ENCODE measurements at places on chromosomes 1 and 21.
A peak's percentile ranks its signal among the peaks of the same experiment; 100 is the strongest.

DNA sequence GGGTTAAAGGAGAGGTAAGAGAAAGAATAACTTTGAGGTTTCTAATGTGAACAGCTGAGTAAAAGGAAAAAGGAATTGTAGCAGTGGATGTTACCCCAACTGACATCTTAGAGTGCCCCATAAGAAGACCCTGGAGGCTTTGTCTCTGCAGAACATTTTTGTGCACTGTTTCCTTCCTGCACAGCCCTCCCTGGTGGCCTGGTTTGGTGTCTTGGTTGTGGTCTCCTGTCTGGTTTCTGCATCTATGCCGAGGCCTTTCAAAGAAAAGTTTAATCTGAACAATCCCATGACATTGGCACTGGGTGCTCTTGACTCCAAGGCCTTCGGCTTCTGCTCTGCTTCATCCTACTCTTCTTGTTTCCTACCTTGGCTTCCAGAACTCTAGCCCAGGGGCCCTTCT is 57.8 kb downstream of the RHOU start:
- DNase-seq = peak; percentile 82

DNA sequence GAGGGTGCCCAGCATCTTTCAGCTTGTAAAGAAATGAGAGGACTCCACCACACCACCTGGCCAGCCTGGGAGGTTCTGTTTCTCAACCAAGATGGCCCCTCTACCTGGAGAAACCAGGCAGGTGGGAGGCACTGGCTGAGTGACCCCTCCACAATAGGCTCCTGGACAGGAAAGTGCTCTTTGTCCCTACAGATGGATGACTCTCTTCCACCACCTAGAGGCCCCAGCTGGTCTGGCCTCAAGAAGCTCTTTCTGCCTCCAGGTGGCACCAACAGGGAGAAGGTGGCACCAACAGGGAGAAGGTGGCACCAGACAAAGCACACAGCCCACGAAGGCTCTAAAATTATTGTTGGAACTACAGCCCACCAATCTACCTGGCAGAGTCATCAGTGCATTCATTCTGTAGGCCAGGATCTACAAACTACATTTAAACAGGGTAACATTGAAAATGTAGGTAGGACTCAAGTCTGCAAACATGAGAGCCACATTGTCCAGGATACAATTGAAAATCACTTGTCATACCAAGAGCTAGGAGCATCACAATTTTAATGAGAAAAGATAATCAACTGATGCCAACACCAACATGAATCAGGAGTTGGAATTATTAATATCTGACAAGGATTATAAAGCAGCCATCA is 14.4 kb downstream of the TMPRSS3 start:
- peak; percentile 75 for DNase-seq

DNA sequence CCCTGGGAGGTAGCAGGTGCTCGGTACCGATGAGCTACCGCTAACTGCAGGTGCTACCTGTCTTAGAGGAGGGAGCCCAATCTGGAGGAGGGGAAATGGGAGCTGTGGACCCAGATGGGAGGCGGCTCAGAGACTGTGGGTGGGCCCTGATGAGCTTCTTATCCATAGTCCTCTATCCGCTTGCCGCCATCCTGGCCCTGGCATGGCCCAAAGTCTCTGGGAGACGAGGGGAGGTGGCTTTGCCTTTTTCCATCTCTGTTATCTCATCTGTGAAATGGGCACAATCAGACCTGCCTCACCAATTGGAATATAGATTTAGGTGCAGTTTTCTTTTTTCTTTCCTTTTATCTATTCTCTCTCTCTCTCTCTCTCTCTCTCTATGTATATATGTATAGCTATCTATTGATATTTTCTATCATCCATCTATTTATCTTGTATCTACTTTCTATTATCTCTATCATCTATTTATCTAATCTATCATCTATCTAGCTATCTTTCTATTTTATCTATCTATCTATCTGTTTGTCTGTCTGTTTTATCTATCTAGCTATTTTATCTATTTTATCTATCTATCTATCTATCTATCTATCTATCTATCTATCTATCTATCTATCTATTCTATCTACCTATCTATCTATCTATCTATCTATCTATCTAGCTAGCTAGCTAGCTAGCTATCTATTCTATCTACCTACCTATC is 16.5 kb downstream of the TNFRSF1B start:
- no peak for DNase-seq

DNA sequence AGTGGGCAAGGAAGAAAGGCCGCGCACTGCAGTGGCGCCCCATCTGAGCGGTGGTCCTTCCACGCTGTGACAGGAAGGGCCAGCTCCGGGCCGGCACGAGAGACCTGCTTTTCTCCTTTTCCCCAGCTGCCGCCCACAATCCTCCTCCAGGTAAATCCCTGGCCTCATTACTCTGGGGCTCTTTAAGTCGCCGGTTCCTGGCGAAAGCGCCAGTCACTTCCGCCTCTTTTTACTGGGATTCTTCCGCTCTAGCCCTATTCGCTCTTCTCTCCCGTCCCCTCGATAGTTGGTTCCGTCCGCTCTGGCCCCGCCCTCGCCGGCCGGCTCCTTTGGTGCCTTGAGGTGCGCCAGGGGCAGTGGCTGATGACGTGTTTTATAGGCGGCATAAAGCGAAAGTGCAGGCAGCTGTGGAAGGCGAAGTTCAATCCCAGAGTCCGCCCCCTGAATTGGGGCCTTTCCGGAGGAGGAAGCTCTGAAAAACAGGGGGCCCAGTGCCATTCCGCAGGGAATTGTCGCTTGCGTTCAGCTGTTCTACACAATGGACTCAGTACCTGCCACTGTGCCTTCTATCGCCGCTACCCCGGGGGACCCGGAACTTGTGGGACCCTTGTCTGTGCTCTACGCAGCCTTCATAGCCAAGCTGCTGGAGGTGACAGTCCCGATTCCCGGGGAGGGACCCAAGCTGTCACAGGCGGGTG is 26.2 kb downstream of the MIA3 start:
- peak; percentile 100 for DNase-seq

- DNase-seq = peak; percentile 83
Observed at GRCh38 chr1:181104790-181105133, 16.3 kb downstream of the IER5 start.

DNA sequence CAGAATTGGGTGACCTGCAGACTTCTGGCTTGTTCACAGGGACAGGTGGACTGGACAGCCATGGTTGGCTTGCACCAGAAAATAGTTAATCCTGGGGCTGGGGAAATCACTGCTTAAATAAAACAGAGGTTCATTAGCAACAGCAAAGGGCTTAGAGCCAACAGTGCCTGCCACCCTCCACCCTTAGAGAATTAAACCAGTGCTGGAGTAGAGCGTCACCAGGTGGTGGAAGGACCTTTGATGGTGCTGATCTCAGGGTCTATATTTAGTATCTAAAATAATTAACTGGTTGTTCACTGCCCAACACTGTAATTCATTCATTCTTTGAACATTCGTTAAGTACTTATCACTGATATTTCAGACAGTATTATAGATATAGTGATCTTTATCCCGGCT is 34.7 kb upstream of the PDE9A start:
- DNase-seq = no peak

Data from activated CD4-positive, alpha-beta T cell treated with anti-CD3 and anti-CD28 coated beads, Interleukin-2, amount 10 ng/mL, durations not matched to agents 24 days and 14 days (primary cell).